ENCODE measurements at places on chromosomes 7 and 10.

- DNase-seq: no peak
These were observed 118.1 kb downstream of the PRKCQ start for GRCh38 chr10:6461961-6462360.

- DNase-seq: no peak
These were observed 25.3 kb upstream of the SNX13 start for GRCh38 chr7:17965603-17966002.

DNA sequence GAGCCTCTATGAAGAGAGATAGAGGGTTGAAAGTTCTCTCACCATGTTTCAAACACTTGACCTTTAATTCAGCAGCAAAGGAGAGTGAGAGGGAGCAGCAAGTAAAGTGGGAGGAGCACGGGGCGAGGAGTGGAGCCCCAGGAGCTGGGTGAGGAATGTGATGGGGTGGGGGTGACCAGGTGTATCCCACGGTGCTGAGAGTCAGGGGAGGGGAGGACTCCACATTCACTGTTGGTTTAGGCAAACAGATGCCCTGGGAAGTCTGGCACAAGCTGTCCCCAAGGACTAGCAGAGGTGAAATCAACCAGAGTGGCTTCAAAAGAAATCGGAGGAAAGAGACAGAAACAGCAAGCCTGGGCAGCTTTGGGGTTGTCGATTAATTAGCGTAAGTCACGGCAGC is 101.8 kb upstream of the PITRM1 start:
- DNase-seq: no peak

DNA sequence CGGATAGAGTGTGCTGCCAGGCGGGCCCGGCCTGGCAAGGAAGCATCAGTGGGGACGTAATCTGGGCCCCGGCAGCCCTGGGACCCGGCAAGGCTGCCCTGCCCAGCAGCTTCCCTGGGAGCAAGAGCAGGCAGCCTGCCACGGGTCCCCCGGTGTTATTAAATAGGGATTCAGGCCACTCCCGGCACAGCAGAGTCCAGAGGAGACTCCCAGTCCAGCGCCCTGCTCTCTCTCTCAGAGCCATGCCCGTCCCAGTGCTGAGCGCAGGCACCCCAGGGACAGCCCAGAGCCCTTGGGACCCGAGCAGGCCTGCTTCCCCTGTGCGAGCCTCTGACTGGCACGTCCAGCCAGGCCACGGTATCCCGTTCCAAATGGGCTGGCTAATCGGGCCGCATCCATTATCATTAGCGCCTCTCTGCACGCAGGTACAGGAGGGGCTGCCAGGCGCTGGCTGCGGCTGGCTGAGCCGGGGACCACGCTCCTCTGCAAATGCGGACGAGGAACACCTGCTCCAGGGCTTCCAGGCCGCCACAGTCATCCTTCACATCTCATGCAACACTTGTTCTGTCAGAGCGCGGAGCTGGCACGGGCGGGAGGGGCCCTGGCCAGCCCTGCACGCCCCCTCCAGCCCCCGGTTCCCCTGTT is 344.2 kb upstream of the MKI67 start:
- DNase-seq: no peak

GRCh38 chr10:95513008-95513589 is 48.1 kb downstream of the SORBS1 start:
- DNase-seq: no peak

Measured in OCI-M1 (cell line).